ENCODE measurements at places on chromosomes 3 and 15. TPM values are rescaled to one million over a fixed set of nuclear protein-coding genes. Genes with fewer than 3 reads are reported as not detected.

STARD5 gene
- polyA plus RNA-seq: 8.4 TPM

APBA2 gene
- 3.5 TPM for polyA plus RNA-seq

ADIPOQ gene
- not detected for polyA plus RNA-seq

THPO gene
- polyA plus RNA-seq: 0.14 TPM

MOBP gene
- not detected for polyA plus RNA-seq

SEMA3G gene
- polyA plus RNA-seq: 0.04 TPM

TARS3 gene
- polyA plus RNA-seq: 13.3 TPM

MYLK gene
- 2.4 TPM for polyA plus RNA-seq

SPATA16 gene
- not detected for polyA plus RNA-seq

TMEM158 gene
- polyA plus RNA-seq: not detected

C3orf85 gene
- polyA plus RNA-seq: not detected

LYSMD4 gene
- polyA plus RNA-seq: 3.1 TPM

COL6A5 gene
- polyA plus RNA-seq: not detected

EPHA6 gene
- polyA plus RNA-seq: not detected

SEMA7A gene
- 5.0 TPM for polyA plus RNA-seq

ZNF660 gene
- polyA plus RNA-seq: not detected
